ENCODE measurements at places on chromosomes 7 and 10.
A peak's percentile ranks its signal among the peaks of the same experiment; 100 is the strongest.

- no peak for DNase-seq
Measured at GRCh38 chr10:50397312-50398140, 146.2 kb upstream of the ASAH2 start.

DNA sequence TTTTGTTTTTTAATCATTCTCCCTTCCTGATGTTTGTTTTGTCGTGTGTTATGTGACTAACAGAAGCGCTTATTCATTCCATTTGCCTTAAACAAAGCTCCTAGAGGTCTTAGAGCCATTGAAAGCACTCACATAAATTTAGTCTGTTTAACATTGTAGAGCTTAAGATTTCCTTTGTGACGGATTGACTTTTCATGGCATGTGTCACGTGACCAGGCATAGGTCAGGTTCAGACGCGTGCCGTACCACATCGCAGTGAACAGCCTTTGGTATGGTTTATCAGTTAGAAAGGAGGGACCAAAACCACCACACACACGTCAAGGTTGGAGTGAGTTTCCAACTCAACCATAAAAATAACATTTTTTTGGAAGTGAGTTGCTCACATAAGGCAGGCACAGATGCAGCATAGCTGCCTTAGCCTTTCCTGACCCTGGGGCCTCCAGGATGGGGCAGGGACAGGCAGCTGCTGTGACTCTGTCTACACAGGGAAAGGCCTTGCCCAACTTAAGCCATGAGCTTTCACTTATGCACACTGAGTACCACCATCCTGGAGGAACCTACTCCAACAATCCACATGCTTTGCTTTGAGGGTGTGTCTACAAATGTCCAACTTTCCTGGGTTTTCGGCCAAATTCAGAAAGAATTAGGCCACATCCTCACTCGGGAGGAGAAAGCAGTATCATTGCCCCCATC lies 55.5 kb downstream of the WDFY4 start:
- DNase-seq, result no peak

- no peak for DNase-seq
Measured at GRCh38 chr10:44398271-44398670, 13.4 kb upstream of the CXCL12 start.

DNA sequence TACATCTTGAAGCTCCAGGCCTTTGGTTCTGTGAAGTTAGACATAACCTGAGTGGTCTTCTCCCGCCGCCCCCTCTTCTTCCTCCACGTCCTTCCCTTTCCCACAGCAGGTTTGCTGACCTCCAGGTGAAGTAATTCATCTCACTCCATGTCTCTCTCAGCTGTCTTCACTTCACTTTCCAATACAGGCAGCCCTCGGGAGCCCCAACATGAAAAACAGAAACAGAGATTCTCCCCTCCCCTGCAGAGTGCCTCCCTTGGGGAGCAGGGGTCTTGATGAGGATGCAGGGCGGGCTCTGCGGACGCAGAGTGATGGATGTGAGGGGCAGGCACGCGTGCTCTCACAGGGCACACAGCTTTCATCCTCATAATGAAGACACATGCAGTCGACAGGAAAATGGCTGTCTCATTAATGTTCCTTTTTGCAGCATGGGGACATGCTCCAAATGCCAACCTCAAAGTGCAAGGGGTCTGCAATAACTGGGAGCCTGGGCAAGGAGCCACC lies 95.6 kb downstream of the GPAM start:
- no peak for DNase-seq

GRCh38 chr7:69122953-69123352 lies 475.3 kb upstream of the AUTS2 start:
- no peak for DNase-seq

DNA sequence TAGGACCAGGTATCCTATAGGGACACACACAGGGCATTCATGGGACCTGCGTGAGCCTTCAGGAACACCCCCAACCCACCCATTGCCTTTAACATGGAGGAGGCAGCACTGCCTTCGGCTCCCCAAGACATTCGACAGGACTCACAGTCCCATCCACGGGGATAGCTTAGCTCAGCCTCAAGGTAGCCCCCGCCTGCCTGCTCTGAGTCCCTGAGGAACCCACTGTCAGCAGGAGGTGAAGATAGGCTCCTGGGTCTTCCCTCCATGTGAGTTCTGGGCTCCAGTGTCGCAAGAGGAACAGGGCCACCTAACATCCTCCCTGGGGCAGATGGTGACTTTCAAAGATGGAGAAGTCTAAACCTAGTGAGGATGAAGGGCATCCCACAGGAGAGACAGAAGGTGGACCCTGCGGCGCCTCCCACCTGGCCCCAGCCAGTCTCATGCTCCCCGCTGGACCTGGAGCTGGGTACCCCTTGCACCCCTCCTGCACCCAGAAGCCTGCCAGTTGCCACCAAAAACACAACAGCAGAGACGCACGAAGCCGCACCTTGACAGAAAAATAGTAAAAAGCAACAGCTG lies 4.9 kb upstream of the ADIRF start:
- no peak for DNase-seq

DNA sequence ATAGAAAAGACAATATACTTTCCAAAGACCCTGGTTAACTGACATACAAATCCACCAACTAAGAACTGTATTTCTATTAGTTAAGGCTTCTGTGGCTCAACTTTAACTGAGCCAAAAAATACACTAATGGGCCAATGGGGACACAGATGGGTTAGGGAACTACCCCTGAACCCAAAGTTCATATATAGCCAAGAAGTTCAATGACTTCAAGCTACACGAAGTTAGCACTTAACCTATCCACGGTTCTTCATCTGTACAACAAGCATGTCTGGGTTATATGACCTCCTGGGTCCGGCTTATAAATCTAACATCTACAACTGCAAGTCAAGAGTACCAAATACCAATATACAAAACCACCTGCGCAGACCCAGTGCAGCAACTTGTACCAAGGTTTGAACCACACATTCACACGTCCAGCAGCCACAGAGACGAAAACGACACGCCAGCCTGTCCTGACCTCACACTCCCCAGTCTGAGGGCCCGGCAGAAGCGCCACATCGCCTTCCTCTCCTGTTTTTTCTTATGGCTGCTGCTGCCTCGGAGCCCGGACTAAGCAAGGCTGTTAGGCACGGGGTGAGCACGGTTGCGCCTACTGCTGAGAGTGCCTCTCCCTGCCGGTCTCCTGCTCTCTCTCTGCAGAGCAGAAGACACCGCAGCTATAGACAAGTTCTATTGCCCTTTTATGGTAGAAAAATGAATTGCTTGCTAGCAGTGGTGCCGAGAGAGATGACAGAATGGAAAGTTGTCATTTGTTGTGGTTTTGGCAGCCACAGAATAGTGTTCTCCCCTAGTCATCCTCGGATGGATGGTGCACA lies 86.3 kb downstream of the RNF216 start:
- DNase-seq, result peak; percentile 85

- DNase-seq, result peak; percentile 97
Measured at GRCh38 chr7:23022258-23022769, 8.4 kb upstream of the HYCC1 start.

DNA sequence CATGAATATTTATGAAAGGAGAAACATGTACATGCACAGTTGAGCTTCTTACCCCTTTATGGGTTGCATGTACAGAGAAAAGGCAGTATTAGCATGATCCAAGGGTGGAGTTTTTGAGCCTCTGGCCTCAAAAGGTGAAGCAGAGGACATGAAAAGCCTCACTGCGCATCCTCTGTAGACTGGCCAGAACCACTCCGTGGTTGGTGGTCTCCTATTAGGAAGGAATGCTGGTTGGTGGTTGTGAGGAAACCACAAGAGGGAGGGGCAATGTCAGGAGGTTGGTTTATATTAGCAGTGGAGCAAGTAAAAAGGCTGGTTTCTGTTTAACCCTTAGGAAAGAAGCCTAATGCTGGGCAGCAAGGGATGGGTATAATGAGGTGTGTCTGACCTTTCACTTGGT lies 37.5 kb downstream of the AHCYL2 start:
- DNase-seq, result no peak

- peak; percentile 26 for DNase-seq
Measured at GRCh38 chr10:7649673-7650300, 17.0 kb downstream of the ITIH5 start.

GRCh38 chr10:68628576-68629127 lies 68.5 kb downstream of the TET1 start:
- DNase-seq, result no peak

DNA sequence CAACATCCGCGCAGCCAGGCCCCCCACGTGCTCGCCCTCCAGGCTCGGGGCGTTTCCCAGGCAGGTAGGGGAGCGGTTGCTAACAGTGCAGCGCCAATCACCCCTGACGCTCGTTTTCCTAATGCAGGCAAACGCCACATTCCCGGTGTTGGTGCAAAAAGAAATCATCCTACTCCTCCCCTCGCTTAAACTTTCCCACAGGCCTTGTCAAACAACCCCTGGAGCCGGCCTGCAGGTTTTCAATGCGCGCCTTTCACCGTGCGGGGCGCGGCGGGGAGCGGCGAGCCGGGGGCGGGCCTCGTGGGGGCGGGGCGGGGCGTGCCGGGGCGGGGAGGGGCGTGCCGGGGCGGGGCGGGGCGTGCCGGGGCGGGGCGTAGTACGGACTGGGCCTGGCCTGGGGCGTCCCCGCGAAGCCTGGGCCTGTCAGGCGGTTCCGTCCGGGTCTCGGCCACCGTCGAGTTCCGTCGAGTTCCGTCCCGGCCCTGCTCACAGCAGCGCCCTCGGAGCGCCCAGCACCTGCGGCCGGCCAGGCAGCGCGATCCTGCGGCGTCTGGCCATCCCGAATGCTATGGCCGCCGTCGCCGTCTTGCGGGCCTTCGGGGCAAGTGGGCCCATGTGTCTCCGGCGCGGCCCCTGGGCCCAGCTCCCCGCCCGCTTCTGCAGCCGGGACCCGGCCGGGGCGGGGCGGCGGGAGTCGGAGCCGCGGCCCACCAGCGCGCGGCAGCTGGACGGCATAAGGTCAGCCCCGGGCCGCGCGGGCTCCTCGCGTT lies at the start of gene ECHDC3:
Gene ECHDC3 (plus strand): TSS at position 374 of the 770 bp plus-strand sequence. CDS start 195 bp downstream, at position 569.
- DNase-seq, result peak; percentile 36

DNA sequence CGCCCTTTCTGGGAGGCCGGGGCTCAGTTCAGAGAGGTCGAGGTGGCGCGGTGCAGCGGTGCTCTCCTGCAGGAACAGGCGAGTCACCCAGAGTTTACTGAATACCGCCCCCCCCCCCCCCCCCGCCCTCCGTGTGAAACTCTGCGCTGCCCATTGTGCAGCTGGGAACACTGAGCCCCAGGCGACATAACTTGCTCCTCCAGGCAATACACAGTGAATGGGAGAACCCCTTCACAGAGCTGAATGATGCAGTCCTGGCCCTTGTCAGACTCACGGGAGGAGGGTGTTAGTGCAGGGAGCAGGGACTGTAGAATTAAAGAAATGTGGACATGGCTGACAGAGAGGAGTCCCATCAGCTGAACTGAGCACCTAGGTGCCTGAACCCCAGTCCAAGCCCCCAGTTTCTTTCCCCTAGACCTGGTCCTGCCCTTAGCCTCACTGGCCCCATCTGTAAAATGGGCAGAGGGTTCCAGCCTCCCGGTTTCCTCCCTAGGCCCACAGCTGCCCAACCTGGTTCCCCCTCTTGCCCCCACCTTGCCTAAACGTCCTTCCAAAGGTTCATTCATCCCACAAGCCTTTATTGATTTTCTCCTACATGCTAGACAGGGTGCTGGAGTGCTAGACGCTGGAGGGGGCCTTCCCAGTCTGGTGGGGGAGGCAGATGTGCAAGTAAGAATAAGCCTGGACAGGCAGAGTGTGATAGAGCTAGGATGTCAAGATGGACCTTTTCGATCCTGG lies 869 bp upstream of the LOXL4 start:
- DNase-seq, result peak; percentile 21

DNA sequence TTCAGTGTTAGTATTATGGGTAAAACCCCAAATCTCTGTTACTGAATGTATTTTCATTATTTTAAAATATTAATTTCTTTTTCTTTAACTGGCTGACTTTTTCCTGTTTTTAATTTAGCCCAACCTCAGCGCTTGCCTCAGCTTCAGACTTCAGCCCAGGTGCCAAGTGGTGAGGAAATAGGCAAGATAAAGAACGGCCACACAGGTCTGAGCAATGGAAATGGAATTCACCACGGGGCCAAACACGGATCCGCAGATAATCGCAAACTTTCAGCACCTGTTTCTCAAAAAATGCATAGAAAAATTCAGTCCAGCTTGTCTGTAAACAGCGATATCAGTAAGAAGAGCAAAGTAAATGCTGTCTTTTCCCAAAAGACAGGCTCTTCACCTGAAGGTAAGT lies 57.5 kb downstream of the MDFIC start:
- DNase-seq, result peak; percentile 58

- no peak for DNase-seq
Measured at GRCh38 chr7:113125728-113126127, 7.4 kb upstream of the SMIM30 start.

- no peak for DNase-seq
Measured at GRCh38 chr10:86690657-86691084, 22.4 kb downstream of the LDB3 start.

DNA sequence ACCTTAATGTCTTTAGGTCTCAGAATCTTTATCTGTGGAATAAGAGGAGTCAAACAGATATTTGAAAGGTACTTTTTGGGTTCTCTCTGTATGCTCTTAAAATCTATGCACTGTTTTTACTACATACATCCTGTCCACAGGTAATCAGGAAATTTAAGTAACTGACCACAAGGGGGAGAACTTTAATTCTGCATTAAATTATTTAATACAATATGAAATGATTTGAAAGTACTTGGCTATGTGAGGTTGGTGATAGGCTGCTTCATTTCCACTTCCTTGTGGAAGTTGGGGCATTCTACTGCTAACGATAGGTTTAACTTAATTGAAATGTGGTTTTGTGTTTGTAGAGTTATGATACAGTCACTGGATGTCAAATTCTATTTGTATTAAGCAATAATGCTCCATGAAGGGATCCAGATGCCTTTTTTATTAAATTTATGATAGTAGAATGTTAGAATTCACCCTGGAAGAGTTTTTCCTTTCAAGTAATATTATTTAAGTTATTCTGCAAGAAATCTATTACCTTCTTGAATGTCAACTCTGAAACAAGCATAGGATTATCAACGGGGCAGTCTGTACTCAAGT lies 6.0 kb downstream of the TEX47 start:
- DNase-seq, result peak; percentile 33

DNA sequence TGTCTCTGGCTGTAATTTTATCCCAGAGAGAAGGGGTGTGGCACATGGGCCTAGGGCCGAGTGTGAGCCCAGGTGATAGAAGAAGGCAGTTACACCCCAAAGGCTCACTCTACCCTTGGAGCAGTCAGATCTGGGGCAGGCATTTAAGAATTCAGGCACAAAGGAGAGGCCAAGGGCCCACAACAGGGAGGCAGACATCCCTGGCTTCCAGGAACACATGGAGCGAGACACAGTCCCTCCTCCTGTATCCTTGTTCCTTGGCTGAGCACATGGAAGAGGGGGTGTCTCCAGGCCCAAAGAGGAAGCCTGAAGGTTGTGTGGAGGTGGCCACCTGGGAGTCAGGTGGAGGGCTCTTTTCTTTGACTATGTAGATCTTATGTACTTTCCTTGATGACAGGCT lies 286.2 kb downstream of the RPS24 start:
- no peak for DNase-seq

GRCh38 chr10:28254290-28254985 lies 48.4 kb downstream of the MPP7 start:
- DNase-seq, result peak; percentile 53

Data from fibroblast of mammary gland (primary cell).